D341Med (cell line): ENCODE measurements at places on chromosomes 5 and 9.

DNA sequence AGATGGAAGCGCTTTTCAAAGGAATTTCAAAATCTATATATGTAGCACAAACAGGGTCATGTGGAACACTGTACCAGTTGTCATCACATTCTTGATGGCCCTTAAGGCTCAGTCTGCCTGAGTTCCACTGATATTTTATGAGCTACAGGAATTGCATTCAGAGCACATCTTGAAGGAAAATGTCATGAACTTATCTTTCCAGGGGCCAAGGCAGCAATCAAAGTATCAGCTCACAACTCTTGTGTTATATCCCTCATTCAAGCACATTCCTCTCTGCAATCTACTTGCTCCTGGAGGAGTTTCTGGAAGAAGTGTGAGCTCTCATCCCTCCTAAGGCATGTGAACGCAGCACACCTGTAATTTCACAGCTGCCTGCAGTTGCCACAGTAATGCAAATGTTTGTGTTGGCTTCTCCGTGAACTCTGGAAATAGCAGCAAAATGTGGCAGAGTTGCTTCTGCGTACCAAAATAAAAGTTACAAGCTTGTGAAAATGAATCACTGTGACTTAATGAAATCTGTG is 89.7 kb upstream of the EQTN start:
- no peak for DNase-seq

- no peak for DNase-seq
These were observed 146.9 kb downstream of the AUH start for GRCh38 chr9:91214867-91215266.

DNA sequence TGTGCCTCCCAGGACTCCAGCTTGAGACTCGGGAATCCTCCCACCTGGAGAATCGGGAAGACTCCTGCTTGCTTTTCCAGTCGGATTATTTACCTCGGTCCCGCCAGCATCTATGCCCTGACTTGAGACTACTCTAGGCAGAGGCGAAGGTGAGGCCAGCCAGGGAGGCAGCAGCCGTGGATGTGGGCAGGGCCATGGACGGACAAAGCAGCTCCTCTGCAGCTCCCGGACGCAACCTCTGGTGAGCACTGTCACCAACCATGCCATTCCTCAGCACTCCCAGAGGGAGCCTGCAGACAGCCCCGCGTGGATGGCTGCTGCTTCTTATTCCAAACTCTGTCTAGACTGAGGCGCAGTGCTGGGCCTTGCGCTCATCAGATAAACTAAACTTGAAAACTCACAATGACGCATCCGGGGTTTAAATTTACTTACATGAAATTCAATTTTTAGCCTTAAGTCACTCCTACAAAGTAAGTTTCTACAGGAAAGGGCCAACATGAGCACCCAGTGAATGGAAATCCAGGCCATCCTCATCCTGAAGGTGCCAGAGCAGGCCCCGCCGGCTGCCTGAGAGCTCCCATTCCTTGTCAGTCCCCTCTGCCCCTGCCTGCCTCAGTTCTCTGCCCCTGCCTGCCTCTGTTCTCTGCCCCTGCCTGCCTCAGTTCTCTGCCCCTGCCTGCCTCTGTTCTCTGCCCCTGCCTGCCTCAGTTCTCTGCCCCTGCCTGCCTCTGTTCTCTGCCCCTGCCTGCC is 17.8 kb downstream of the MED10 start:
- DNase-seq, result no peak

DNA sequence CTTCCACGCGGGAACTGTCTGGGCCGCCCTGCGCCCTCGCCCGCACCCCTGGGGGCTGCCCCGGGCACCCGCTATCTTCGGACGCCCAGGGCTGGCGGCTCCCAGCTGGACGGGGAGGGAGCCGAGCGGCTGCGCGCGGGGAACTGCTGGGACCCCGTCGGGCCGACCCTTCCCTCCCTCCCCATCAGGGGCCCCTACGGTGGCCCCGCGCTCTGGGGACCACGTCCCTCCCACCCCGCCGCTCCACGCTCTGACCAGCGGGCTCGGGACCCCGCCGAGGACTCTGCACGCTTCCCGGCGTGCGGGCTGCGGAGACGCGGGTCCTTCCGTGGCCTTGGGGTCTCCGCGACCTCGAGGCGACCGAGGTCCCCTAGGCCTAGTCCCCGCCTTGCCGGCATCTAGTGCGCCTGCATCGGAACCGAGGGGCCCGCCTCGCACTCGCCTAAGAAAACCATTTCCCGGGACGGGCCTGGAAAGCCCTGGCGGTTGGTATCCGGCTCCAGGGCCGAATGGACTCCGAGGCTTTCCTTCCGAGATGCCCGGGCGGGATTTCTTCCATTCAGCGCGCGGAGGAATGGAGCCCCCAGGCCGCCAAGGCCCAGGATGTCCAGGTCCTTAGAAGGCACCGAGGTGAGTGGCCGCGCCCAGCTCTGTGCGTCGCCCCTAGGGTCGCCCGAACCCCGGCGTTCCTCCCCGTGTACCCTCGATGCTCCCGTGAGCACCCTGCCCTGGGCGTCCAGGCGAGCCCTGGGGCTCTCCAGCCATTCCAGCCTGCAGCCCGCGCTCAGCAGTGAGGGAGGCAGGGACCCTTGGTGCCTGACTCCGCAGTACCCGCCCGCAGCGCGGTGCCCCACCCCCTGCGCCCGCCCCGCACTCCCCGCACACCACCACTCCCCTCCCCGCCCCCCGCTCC is 705 bp upstream of the SLC6A3 start:
- no peak for DNase-seq

GRCh38 chr5:158120760-158121159 is 261.8 kb upstream of the CLINT1 start:
- no peak for DNase-seq
